Tongue (tissue), 3 donors: ENCODE measurements at places on chromosomes 1 and 21. TPM values are rescaled to one million over a fixed set of nuclear protein-coding genes. Genes with fewer than 3 reads are reported as not detected.

The SPRR2F gene
- not detected for total RNA-seq

The CFHR1 gene
- not detected for total RNA-seq

The SPATA21 gene
- total RNA-seq, result not detected

The TMEM200B gene
- 11.0 TPM for total RNA-seq

The TMEM51 gene
- total RNA-seq, result 4.4 TPM

The CELSR2 gene
- total RNA-seq, result 16.7 TPM

DNA sequence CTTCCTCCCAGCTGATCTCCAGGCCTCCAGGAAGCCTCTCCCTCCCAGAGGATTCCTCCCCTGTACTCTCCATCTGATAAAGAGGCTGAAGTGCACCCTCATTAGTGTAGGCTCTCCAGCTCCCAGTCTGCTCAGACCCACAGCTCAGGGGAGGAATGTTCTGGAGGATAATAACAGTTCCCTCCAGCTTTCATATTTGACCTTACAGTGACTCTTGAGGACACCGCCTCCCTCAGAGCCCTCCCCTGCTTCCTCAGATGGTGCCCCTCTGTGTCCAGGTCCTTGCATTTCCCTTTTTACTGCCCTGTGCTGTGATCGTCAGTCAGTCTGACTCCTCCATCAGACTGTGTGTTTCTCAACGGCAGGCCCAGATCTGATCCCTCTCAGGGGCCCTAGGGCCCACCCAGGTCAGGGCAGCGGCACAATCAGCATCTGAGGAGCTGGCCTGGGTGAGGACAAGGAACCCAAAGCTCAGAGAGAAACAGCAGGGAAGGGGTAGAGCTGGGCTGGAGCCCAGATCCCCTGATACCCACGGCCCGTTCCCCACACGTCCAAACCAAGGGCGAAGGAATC is 1.1 kb upstream of the SHISAL2A start:
- DNase-seq, result no peak

DNA sequence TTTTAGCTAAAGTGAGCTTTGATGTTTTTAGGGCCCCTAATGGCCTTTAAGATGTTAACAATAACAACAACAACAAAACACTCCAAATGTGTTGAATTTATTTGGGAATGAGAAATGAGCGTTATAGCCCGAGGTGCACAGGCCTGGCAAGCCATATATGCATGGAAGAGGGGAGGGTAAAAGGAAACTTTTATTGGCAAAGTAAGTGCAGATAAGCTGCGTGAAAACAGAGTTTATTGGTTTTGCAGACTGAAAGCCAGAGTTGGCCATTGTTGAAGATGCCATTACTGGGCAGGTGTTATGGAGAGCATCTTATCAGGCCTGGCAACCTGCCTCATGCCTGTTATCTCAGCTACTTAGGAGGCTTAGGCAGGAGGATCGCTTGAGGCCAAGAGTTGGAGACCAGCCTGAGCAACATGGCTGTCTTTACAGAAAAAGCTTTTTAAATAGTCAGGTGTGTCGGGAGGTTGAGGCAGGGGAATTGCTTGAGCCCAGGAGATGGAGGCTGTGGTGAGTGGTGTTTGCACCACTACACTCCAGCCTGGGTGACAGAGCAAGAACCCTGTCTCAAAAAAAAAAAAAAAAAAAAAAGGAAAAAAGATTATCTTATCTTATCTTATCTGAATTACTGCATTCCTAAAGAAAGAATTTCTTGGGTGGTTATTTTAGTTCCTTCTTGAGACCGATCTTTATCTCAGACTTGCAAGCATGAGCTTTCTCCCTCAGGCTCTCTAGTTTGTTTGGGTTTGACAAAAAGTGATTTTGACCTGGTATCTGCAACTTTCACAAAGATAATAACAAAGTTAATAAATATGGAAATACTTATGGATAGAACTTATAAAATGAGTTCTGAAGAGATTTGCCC is 1.7 kb downstream of the PATJ start:
- DNase-seq, result no peak

DNA sequence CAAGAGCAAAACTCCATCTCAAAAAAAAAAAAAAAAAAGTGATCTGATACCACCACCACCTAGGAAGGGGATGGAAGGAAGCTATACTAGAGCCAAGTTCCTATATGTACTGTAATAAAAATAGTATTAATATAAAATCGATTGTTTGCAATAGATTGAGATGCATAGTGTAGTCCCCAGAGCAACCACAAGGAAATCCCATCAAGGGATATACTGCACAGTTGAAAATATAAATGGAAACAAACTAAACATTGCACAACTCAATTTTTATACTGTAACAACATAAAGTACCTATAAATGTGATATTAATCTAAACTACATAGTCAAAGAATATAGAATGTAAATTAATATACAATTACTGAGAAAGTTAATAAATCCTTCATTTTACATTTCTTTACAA is 20.9 kb upstream of the PSMG1 start:
- no peak for DNase-seq

DNA sequence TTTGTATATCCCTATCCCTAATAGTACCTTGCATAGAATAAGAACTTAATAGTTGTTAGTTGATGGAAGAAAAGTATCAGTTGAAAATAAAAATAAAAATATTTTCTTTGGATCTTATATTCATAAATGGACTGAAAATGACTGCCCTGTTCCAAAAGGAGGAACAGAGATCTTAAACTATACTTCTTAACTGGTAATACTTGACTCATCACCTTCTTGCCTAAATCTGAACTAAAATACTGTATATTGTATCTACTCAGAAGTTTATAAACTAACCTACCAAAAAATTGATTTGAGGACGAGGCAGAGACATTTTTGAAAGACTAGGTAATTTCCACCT is 178.8 kb downstream of the SYT2 start:
- DNase-seq, result no peak

- no peak for DNase-seq
Measured at GRCh38 chr21:17497316-17497715, 15.5 kb upstream of the CXADR start.

DNA sequence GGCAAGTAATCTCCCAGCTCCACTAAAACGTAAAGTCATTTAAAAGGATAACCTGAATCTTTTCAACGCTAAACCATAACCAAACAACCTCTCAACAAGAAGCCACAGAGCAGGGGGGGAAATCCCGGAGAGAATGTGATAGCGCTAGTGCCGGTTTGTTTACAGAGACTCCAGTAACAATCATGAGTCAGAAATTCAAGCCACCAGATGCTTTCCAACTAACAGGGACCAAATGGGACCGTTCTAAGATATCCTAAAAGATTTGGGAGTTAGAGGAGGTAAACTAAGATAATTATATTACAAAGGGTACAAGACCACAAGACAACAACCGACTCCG is 825 bp downstream of the DCAF8 start:
- peak; percentile 79 for DNase-seq

DNA sequence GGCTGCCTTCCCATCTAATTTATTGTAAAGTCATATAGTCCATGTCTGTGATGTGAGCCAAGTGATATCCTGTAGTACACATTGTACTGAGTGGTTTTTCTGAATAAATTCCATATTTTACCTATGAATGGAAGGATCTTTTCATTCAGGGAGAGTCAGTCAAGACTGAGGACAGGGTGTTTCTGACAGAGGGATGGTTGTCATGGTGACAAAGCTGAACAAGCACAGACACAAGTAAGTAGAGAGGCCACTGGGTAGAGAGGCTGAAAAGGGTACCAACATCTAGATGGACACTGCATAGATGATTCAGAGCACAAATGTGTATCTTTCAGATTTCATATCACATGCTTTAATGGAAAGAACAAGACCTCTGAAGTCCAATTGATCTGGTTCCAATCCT is 22.6 kb upstream of the IL20 start:
- no peak for DNase-seq

GRCh38 chr1:99527545-99527944 is 118.4 kb upstream of the PALMD start:
- DNase-seq, result no peak

DNA sequence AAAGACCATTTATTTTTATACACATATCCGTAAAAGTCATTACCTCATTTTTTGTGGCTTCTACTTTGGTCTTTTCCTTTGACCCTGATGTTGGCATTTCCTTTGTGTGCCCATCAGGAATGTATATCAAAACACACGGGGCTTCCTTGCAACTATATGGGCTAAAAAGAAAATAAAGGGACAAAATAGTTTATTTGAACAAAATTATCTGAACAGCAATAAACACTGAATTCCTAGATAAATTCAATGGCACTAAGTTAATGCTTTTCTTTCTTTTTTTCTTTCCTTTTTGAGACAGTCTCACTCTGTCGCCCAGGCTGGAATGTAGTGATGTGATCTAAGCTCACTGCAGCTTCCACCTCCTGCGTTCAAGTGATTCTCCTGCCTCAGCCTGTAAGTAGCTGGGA is 45.2 kb downstream of the EPRS1 start:
- DNase-seq, result no peak

DNA sequence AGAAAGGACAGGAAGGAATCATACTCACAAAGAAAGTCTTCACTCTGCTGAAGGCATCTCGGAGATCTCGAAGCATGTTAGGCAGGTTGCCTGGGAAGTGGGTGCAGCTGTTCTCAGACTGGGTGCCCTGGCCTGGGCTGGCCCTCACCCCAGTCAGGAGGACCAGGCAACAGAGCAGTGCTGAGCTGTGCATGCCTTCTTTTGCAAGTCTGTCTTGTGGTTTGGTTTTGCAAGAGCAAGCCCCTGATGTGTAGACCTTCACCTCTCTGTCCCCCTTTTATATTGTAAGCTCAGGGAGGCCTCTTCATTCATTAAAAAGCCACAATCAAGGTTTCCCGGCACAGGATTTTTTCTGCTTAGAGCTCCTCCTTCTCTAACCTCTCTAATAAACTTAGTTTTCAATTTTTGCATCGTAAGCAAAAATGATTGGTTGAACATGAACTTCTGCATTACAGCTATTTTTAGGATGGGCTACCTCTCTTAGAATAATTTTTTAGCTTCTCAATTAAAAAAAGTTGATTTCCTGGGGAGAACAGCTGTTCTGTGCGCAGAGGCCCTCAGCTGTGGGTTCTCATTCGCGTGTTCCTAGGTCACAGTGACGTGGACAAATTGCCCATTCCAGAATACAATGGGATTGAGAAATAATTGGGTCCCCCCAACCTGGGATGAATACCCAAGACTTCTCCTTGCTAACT is at the start of gene IL10:
Gene IL10, minus strand, starts transcription at position 252 of the 695 bp plus-strand sequence. Its CDS starts 59 bp downstream, at position 193.
- DNase-seq, result no peak

DNA sequence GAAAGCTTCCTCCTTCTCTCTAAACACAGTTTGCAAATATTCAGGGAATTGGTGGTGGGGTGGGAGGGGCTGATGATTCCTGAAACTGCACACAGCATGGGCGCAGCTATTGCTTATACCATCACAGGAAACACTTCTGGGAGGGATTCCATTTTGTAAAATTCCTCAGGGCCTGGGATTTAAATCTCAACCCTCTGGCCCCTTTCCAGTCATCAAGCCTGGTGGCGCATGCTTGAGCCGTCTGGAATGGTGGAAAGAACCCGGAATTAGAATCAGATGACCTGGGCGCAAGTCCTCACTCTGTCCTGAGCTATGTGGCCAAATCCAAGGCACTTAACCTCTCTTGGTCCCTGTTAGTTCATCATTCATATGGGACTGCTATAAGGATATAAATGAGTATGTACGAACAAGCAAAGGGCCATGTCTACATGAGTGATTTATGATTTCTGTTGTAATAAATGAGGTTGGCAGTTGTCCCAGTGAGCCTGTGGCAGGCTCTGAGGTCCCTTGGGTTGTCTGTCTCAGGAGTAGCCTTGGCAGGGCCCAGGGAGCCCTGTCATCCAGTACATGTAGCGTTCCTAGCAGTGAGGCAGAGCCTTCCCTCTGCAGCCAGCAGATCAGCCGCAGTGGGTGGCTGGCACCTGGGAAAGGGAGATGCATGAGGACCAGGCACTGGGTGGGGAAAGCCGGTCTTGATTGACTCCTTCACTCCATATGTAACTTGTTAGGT is 72.0 kb downstream of the MAN1C1 start:
- DNase-seq, result no peak

- DNase-seq, result peak; percentile 80
Measured at GRCh38 chr1:111754984-111755330, 744 bp upstream of the DDX20 start.

GRCh38 chr1:230215031-230215430 is 148.0 kb downstream of the GALNT2 start:
- DNase-seq, result peak; percentile 76

DNA sequence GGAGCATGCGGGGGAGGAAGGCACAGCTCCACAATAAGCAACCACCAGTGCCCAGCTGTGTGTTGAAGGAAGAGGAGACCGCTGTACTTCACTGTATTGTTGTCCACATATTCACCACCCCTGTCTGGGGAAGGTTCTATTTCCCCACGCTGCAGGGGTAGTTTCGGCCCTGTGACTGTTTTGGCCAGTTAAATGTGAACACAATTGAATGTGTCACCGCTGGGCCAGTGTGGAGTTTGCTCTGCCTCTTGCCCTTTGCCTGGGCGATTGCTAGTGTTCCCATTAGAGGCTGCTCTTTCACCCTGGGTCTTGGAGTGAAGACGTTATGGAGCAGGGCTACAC is 32.6 kb downstream of the UBE4B start:
- no peak for DNase-seq

GRCh38 chr1:178531887-178532286 is 19.0 kb downstream of the TEX35 start:
- DNase-seq, result no peak

GRCh38 chr1:188958461-188959115 is 1519.1 kb downstream of the BRINP3 start:
- no peak for DNase-seq

DNA sequence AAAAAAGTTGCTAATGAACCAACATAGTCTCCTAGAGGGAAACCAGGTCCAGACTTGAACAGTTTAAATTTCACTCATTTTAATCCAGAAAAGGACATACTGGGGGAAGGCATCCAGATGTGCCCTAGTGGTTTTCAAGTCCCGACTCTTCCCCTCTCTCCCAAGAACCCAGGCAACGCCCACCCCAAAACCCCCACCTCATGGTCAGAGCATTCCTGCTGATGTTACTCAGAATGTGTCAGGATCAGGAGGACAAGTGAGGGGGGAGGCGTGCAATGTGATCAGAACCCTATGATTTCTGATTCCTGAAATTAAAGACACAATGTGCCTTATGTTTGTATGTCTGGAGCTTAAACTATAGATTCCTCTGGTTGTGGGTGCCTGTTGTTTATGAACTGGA is 1.6 kb upstream of the CTSK start:
- DNase-seq, result no peak

DNA sequence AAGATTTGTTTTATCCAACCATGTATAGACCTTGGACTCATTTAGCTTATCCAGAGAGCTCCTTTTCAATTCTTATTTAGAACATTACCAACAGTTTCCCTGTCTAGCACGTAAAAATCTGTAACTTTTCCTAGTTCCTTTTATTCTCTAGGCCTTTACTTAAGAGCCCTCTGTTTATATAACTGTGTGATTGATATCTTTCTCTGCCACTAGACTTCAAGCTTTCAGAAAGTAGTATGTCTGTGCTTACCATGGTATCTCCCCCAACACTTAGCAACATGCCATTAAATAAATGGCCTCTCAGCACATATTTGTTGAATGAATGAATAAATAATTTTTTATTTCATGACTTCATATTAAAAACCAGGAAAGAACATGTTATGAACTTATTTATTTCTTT is 209.4 kb downstream of the PTPRC start:
- DNase-seq, result no peak

DNA sequence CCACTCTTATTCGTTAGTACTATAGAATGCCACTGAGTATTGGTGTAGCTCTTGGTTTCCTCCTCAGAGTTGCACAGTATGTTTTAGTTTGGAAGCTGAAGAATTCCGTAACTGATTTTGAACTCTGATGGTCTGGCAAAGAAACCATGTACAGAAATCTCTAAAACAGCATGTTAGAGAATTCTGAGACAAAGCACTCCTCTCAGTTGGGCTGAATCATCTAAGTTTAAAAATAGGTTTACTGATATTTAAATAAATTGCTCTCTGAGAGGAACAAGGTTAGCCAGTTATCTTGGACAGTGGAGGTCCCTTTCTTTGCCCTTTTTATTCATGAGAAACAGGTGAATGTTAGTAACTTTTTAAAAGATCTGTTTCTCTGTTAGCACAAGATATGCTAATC is 43.8 kb downstream of the NCF2 start:
- no peak for DNase-seq
